A549 (cell line): ENCODE measurements at places on chromosomes 4 and X. TPM values are rescaled to one million over a fixed set of nuclear protein-coding genes. Genes with fewer than 3 reads are reported as not detected.

The C4orf51 gene
- polyA plus RNA-seq = not detected in 3 replicates

The WAS gene
- 0.21 to 0.44 TPM (median 0.29 TPM) in 3 replicates for polyA plus RNA-seq

The IGSF1 gene
- polyA plus RNA-seq = 0.50 to 0.68 TPM (median 0.54 TPM) in 3 replicates

The PPP2R2C gene
- 28.6 to 31.2 TPM (median 29.4 TPM) in 3 replicates for polyA plus RNA-seq

The SPIN2A gene
- 0.21 to 0.34 TPM (median 0.28 TPM) in 3 replicates for polyA plus RNA-seq

The SUPT20HL2 gene
- not detected in 3 replicates for polyA plus RNA-seq

The TMEM184C gene
- polyA plus RNA-seq = 17.4 to 17.6 TPM (median 17.6 TPM) in 3 replicates

The FHDC1 gene
- 0.31 to 0.32 TPM (median 0.31 TPM) in 3 replicates for polyA plus RNA-seq

The HTN1 gene
- polyA plus RNA-seq = not detected in 3 replicates

The TBC1D1 gene
- 22.6 to 26.5 TPM (median 24.2 TPM) in 3 replicates for polyA plus RNA-seq

The CNKSR2 gene
- 4.9 to 6.0 TPM (median 5.8 TPM) in 3 replicates for polyA plus RNA-seq

The POLN gene
- 2.4 to 2.6 TPM (median 2.4 TPM) in 3 replicates for polyA plus RNA-seq

The PDE6B gene
- polyA plus RNA-seq = 0.03 TPM in 1 of 3 replicates, not detected in the others

The PCYT1B gene
- 0.05 TPM in 1 of 3 replicates, not detected in the others for polyA plus RNA-seq

The TMPRSS11B gene
- not detected in 3 replicates for polyA plus RNA-seq

The AFAP1 gene
- 29.6 to 37.6 TPM (median 33.0 TPM) in 3 replicates for polyA plus RNA-seq

The ZXDB gene
- polyA plus RNA-seq = 4.8 to 6.4 TPM (median 5.5 TPM) in 3 replicates

The CT45A5 gene
- polyA plus RNA-seq = not detected in 3 replicates

The BTK gene
- polyA plus RNA-seq = 0.05 to 0.20 TPM (median 0.18 TPM) in 3 replicates
